CD4-positive, alpha-beta T cell (primary cell): ENCODE measurements at places on chromosomes 7 and 10.

- H3K27me3 ChIP-seq = no peaks in the 10 kb centered on the region
- no peak overlapping the region for H3K4me3 ChIP-seq
- no peaks in the 10 kb centered on the region for H3K4me1 ChIP-seq
- no peak overlapping the region for H3K27ac ChIP-seq
Observed at GRCh38 chr10:72563327-72563932, 62.4 kb downstream of the MICU1 start.

DNA sequence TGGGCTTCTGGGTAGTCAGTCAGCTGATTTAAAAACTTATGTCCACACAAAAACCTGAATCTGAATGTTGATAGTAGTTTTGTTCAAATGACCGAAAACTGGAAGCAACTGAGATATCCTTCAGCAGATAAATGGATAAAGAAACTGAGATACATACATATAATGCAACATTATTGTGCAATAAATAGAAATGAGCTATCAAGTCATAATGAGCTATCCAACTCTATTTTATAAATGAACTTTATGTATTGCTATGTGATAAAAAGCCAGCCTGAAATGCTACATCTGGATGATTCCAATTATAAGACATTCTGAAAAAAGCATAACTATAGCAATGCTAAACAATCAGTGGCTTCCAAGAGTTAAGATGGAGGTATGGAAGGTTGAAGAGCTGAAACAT is 748.7 kb downstream of the TNS3 start:
- H3K36me3 ChIP-seq = no peaks in the 10 kb centered on the region
- no peak for DNase-seq
- H3K4me3 ChIP-seq = no peak overlapping the region
- no peaks in the 10 kb centered on the region for H3K27me3 ChIP-seq
- no peaks in the 10 kb centered on the region for H3K4me1 ChIP-seq

- no peak for DNase-seq
- no peaks in the 10 kb centered on the region for H3K4me1 ChIP-seq
- no peak overlapping the region for H3K27ac ChIP-seq
- H3K4me3 ChIP-seq = no peak overlapping the region
- peaks cover 71% of the 10 kb centered on the region for H3K36me3 ChIP-seq
- no peaks in the 10 kb centered on the region for H3K27me3 ChIP-seq
Observed at GRCh38 chr10:17709492-17709891, 42.5 kb upstream of the TMEM236 start.

DNA sequence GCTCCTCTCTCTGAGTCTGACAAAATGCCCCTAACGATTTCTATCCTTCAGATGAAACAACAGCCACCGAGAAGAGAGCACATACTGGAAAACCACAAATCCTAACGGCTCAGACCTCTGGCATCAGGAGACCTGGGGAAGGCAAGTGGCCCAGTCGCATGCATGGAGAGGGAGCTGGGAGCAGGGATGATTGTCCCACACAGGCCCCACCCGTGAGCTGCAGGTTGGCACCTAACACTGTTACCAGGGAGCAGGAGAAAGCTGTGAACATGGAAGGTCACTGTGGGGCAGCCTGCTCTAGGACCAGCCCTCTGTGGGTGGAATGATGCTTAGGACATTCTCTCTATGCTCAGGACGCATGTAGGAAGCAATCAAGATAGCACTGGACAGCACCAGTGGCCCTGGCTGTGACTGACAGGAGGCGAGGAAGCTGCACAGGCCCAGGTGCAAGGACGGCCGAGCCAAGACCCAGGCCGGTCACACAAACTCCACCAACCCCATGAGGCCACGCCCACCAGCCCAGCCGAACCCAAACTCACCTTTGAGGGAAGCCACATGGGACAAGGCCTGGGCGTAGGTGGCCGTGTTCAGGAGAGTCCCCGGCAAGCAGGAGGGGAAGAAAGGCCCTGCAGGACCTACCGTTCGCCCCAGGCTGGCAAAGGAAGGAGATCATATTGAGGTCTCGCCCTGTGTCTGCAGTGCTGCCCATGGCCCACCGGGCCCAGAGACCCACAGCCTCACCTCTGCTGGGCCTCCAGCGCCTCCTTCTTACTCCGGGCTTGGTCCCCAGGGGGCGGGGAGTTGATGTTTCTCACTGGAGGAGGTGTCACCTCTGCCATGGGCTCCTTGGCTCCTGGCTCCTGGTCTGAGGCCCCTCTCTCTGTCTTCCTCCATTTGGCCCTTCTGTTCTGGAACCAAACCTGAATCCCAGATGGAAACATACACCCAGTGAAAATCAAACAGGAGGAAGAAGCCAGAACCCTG is 9.7 kb downstream of the DRGX start:
- no peaks in the 10 kb centered on the region for H3K36me3 ChIP-seq
- H3K4me1 ChIP-seq = no peaks in the 10 kb centered on the region
- DNase-seq = no peak

DNA sequence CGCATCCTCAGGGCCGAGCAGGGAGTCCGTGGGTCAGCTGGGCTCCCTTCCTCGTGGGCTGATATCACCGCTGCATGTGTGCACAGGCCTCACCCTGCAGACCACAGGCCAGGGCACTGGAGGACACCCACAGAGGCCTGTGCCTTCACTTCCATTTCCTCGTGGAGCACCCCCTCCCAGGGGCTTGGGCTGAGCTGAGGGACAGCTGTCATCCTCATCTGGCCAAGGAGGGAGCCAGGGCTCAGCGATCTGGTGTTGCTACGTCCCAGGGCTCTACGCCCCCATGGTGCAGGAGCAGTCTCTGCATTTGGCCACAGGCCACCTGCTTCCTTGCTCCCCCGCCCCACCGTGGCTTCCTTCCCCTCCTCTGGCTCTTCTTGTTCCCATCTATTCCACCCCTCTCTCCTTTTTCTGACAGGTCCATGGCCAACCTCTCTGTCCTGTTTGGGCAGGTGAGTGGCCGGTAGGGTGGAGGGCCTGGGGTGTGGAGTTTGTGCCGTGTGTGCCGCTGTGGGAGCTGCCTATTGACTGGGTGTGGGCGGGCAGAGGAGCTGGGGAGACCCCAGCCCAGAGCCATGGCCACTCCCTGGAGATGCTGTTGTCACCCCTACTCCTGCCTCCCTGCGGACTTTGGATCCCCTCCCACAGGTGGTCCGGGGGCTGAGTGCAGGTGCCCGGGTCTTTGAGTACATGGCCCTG is 8.3 kb upstream of the ASIC3 start:
- no peak for DNase-seq
- peaks cover 43% of the 10 kb centered on the region for H3K36me3 ChIP-seq
- no peak overlapping the region for H3K27ac ChIP-seq
- no peak overlapping the region for H3K4me3 ChIP-seq
- no peaks in the 10 kb centered on the region for H3K27me3 ChIP-seq
- peaks cover 8% of the 10 kb centered on the region for H3K4me1 ChIP-seq

GRCh38 chr10:119337796-119338432 is 130.5 kb downstream of the GRK5 start:
- H3K4me3 ChIP-seq = no peak overlapping the region
- H3K36me3 ChIP-seq = peaks cover 18% of the 10 kb centered on the region
- no peaks in the 10 kb centered on the region for H3K27me3 ChIP-seq
- H3K27ac ChIP-seq = no peak overlapping the region
- no peak for DNase-seq
- H3K4me1 ChIP-seq = no peaks in the 10 kb centered on the region

GRCh38 chr10:110408203-110408871 is 89.4 kb upstream of the DUSP5 start:
- no peak overlapping the region for H3K4me3 ChIP-seq
- H3K27me3 ChIP-seq = no peaks in the 10 kb centered on the region
- no peaks in the 10 kb centered on the region for H3K36me3 ChIP-seq
- no peak for DNase-seq

DNA sequence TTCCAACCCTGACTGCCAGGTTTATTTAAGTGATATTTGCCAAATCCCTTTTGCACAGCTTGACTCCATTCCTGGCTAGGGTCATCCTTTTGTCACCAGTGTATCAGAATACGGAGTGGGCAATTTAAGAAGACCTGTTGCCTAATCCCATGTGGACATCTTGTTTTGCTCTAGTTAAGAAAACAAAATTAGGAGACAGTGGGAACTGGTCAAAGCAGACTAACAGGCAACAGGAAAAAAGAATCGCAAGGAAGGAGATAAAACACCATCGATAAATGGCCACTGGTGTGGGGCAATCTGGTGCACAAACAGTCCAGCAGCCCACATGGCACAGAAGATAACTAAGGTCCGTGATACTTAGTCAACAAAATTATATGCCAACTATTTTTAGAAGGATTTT is 21.4 kb downstream of the KDM7A start:
- H3K27ac ChIP-seq = no peak overlapping the region
- H3K36me3 ChIP-seq = peaks cover 11% of the 10 kb centered on the region
- H3K4me3 ChIP-seq = no peak overlapping the region
- H3K27me3 ChIP-seq = no peaks in the 10 kb centered on the region
- no peak for DNase-seq
- H3K4me1 ChIP-seq = peaks cover 17% of the 10 kb centered on the region

GRCh38 chr10:93074147-93074596 is 479 bp downstream of the CYP26A1 start:
- H3K4me1 ChIP-seq = peaks cover 39% of the 10 kb centered on the region
- no peak overlapping the region for H3K4me3 ChIP-seq
- peak; percentile 16 for DNase-seq

DNA sequence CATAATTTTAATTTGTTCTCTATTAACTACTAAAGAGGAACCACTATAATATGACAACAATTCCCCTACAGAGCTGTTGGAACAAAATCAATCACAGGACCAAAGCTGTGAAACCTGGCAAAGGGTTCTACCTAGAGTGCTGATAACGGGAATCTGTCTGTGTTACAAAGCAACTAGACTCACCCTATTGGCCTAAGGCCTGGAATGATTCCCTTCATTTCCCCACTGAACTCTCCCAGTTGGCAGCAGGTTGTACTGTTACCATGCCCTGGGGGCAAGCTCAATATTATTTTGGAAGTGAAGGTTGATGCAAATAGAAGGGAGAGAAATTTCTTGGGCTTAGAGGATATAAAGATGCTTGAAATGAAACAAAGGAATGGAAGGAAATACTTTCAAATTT is 81.8 kb downstream of the SEMA3A start:
- H3K4me3 ChIP-seq = no peak overlapping the region
- H3K4me1 ChIP-seq = no peaks in the 10 kb centered on the region
- H3K27ac ChIP-seq = no peak overlapping the region
- DNase-seq = no peak
- H3K27me3 ChIP-seq = no peaks in the 10 kb centered on the region

DNA sequence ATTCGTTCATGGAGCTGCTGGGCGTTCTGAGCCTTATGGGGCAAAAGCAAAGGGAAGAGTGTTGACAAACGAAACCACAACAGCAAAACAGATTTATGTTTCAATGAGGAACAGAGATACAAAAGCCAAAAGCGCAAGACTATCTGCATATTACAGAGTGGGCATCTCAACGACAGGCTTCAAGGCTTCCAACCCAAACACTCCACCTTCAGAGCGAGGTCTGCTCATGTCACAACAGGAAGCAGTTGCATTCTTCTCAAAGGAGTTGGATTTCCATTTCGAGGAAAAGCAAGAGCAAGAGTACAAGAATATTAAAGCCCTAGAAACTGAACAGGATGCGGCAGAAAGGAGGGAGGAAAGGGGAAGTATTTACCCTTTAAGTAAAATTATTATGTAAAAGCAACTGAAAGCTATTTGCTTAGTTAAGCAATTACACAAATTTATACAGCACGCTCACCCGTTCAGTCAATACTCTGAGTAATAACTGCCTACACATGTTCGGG is 189.3 kb downstream of the ELMO1 start:
- no peak overlapping the region for H3K4me3 ChIP-seq
- H3K27ac ChIP-seq = no peak overlapping the region
- H3K36me3 ChIP-seq = peaks cover 39% of the 10 kb centered on the region
- no peak for DNase-seq
- H3K27me3 ChIP-seq = no peaks in the 10 kb centered on the region
- H3K4me1 ChIP-seq = peaks cover 12% of the 10 kb centered on the region

- peaks cover 19% of the 10 kb centered on the region for H3K4me1 ChIP-seq
- no peaks in the 10 kb centered on the region for H3K36me3 ChIP-seq
- no peak for DNase-seq
- no peaks in the 10 kb centered on the region for H3K27me3 ChIP-seq
- no peak overlapping the region for H3K4me3 ChIP-seq
- no peak overlapping the region for H3K27ac ChIP-seq
Observed at GRCh38 chr7:21414795-21415393, 13.0 kb upstream of the SP4 start.

GRCh38 chr10:30583778-30584415 is 45.7 kb downstream of the LYZL2 start:
- H3K27me3 ChIP-seq = no peaks in the 10 kb centered on the region
- H3K4me1 ChIP-seq = peaks cover 10% of the 10 kb centered on the region
- no peaks in the 10 kb centered on the region for H3K36me3 ChIP-seq
- no peak for DNase-seq

DNA sequence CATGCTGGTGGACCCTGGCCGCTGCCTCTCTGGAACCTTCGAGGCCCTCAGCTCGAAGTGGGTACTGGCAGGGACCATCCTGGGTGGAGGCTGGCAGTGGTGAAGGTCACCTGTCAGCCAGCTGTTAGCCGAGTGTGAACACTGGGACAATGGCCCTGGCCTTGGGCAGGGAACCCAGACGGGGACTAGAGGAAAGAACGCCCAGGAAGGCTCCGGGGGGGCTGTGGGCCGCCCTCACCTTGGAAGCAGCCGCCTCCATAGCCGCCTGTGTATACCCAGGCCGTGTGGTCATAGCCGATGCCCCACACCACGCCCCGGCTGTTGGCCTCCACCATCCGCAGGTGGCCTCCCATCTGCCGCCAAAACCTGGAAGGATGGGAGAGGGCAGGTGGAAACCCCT is 17.6 kb downstream of the BHLHA15 start:
- no peak overlapping the region for H3K4me3 ChIP-seq
- no peaks in the 10 kb centered on the region for H3K4me1 ChIP-seq
- H3K36me3 ChIP-seq = peaks cover 68% of the 10 kb centered on the region
- no peaks in the 10 kb centered on the region for H3K27me3 ChIP-seq
- no peak overlapping the region for H3K27ac ChIP-seq

- H3K4me3 ChIP-seq = no peak overlapping the region
- H3K27me3 ChIP-seq = no peaks in the 10 kb centered on the region
- no peak overlapping the region for H3K27ac ChIP-seq
Observed at GRCh38 chr10:20004087-20004523, 187.9 kb downstream of the PLXDC2 start.

GRCh38 chr10:14712991-14713424 is 61.7 kb downstream of the FAM107B start:
- H3K27me3 ChIP-seq = no peaks in the 10 kb centered on the region
- H3K4me3 ChIP-seq = no peak overlapping the region
- DNase-seq = no peak
- no peak overlapping the region for H3K27ac ChIP-seq
- no peaks in the 10 kb centered on the region for H3K36me3 ChIP-seq

- H3K27me3 ChIP-seq = no peaks in the 10 kb centered on the region
- no peak overlapping the region for H3K27ac ChIP-seq
- no peak for DNase-seq
Observed at GRCh38 chr10:52696232-52696631, 76.4 kb downstream of the MBL2 start.

DNA sequence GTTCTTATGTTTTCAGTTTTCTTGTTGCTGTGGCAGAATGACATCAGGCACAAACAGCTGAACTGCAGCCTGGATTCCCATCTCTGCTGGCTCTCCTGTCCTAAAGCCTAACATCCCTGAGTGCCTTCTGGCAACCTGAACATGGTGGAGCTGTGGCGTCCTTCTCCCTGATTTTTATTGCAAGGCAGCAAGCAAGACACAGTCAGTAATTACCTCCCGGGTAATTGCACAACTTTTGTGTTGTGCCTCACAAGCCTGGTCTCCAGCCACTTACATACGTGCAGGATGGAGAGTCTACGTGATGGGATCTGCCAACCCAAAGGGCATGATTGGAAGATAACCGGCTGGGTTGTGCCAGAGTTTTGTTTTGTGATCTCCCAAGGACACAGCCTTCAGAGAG is 116.1 kb upstream of the PARD3 start:
- H3K27me3 ChIP-seq = no peaks in the 10 kb centered on the region
- no peak for DNase-seq
- no peak overlapping the region for H3K27ac ChIP-seq
